ENCODE measurements at places on chromosomes 1 and 21.

DNA sequence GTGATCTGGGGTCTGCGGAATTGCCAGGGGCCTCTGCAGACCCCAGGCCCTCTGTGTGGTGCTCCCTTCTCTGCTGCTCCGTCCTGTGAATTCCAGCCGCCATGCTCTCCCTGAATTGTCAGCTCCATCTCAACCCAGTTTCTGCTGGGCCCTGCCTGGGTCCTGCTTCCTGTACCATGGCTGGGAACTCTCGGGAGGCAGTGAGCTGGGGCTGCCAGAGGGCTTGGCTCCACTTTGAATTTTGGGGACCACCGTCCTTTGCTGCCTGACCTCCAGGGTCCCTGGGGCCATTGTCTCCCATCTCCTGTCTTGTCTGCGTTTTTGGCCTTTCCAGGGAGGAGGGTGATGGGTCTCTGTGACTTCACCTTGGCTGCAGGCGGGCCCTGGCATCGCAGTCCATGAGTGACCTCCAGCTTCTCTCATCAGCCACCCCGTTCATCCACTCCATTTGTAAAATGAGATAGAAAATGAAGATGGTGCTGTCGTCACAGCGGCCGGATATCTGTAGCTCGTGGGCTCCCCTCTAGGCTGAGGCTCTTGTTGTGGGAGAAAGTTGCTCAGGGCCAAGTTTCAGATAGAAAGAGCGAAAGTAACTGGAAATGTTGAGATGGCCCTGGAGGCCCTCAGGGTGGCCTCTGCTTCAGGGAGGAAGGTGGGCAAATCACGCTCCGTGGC is 38.3 kb downstream of the SKI start:
- DNase-seq, result no peak

GRCh38 chr1:230074762-230075161 is 7.7 kb downstream of the GALNT2 start:
- DNase-seq, result no peak

GRCh38 chr1:86926883-86927282 is 12.4 kb downstream of the HS2ST1 start:
- no peak for DNase-seq

DNA sequence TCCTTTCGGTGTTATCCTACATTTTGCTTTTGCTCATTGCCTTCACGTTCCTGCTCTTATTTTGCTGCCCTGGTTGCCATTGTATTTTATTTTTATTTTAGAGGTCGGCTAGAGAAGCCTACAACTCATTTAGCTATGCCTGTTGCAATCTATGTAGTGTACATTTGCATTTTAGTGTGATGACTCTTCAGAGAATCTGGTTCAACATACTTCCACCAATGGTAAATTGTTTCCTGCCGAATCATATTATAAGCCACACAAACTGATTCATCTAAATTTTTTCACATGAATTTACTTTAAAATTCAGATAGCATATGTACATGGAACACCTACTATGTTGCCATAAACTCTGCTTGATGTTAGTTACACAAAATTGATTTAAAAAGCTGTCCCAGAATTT is 1596.9 kb downstream of the PLA2G4A start:
- no peak for DNase-seq

DNA sequence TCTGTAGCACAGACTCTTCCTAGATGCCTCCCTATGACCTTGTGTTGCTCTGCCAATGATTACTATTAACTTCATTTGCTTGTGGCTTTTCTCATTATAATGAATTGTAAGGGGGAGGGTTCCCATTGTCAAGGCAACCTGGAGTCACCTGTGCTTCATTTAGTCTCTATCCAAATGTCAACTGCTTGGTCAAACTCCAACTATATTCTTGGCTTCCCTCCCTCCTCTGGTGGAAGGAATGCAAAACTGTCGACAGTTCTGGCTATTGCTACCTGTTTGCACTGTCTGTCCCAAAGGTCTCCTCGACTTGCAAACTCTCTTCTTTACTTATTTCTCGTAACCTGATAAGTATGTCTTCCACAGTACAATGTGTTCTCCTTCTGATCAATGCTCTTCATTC is 100.3 kb downstream of the CACNA1E start:
- DNase-seq, result no peak

- DNase-seq, result no peak
These were observed 6.9 kb downstream of the SLC26A9 start for GRCh38 chr1:205936311-205936710.

GRCh38 chr1:18949686-18950400 is 6.6 kb downstream of the IFFO2 start:
- DNase-seq, result no peak
